ENCODE measurements at places on chromosomes 13 and 19. TPM values are rescaled to one million over a fixed set of nuclear protein-coding genes. Genes with fewer than 3 reads are reported as not detected.

Gene LGALS14
- not detected for total RNA-seq

Gene NDUFS7
- total RNA-seq = 84.0 TPM

Gene PSG11
- total RNA-seq = not detected

Gene TNNT1
- 2.8 TPM for total RNA-seq

Gene GIPC3
- total RNA-seq = 11.0 TPM

Gene C19orf67
- total RNA-seq = not detected

Gene POSTN
- total RNA-seq = 0.41 TPM

Gene KRTDAP
- total RNA-seq = not detected

Gene SBK2
- total RNA-seq = 0.69 TPM

Gene KISS1R
- total RNA-seq = not detected

Gene SYCN
- total RNA-seq = not detected

Gene AMH
- total RNA-seq = 5.6 TPM

Gene SIGLEC9
- total RNA-seq = 0.82 TPM

Gene ZNF480
- 18.1 TPM for total RNA-seq

Gene C5AR1
- 0.56 TPM for total RNA-seq

Data from endothelial cell (in vitro differentiated cells).